ENCODE measurements at places on chromosomes 1 and 21.

GRCh38 chr1:94236013-94236491 is 1.3 kb downstream of the ARHGAP29 start:
- no peak for DNase-seq

DNA sequence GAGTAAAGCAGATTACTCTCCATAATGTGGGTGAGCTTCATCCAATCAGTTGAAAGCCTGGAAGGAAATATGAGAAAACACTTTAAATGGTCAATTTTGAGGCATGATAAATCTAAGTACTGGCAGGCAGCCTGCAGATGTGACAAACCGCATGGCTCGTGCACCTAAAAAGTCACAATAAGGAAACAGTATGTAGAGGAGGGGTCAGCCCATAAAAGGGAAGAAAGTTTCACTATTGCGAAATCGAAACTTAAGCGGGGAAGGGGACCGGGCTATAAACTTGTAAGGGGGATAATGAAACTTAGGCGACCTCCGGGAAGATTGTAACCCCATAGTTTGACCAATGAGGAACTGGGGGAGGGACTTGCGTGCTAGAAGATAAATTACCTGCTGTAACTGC is 109.8 kb downstream of the PLPPR4 start:
- DNase-seq = no peak

- no peak for DNase-seq
Observed at GRCh38 chr1:168050307-168050706, 86.4 kb downstream of the GPR161 start.

GRCh38 chr1:65812065-65812464 is 19.4 kb downstream of the PDE4B start:
- DNase-seq = peak; percentile 41

DNA sequence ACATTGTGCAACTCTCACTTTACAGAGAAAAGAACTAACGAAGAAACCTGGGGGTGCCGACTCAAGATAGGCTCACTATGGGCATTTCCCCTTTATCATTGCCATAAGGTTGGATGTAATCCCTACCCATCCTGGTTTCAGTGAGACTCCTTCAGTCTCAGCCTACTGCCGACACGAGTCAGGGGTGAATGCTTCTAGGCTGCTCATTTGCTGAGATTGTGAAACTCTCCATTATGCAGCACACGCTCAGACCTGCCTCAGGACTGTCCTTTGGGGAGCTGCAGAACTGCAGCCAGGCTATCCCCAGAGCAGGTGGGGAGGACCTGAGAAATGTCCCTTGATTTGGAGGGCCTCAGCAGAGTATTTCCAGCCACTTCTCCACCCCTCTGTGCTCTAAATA is 22.2 kb downstream of the TSHB start:
- no peak for DNase-seq

DNA sequence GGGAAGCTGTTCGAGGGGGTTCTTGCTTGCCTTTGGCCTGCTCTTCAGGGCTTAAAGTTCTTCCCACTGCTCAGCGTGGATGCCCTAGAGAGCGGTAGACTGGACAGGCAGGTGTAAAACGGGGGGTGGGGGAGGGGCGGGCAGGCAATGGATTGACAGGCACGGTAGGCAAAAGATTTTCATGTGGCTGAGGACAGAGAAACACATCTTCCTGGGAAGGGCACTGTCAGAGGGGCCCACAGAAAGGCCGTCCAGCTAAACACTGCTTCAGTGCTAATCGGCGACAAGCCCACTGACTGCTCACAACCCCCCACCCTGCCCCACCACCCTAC is 412 bp downstream of the ABCA4 start:
- DNase-seq = no peak

GRCh38 chr1:211381481-211382181 is 55.0 kb downstream of the TRAF5 start:
- no peak for DNase-seq

DNA sequence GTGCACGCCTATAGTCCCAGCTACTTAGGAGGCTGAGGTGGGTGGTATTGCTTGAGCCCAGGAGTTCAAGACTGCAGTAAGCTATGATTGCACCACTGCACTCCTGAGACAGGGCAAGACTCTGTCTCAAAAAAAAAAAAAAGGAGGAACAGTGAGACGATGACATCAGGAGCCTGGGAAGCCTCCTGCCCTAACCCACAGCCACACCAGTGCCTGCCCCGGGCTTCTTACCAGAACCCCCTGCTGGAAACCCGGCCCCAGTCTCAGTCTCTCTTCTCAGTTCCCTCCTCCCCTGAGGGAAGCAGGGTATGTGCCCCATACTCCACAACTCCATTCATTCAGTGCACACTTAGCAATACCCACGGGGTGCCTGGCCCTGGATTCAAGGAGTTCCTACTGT is 9.1 kb downstream of the COL8A2 start:
- no peak for DNase-seq

DNA sequence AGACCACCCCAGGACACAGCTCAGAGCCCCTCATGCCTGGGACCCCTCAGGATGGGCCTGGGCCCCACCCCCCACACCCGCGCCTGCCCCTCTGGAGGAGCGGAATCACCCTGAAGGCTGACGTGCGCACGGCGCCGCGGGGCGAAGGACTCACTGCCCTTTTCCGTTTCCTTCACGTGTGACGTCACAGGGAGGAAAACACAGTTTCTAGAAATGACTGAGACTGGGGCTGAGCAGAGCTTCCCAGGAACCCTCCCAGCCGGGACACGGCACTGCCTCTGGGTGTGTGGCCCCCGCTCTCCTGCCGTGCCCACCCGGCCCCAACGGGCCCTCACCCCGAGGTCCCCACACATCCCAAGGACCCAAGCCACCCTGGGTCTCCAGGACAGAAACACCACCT is 5.4 kb upstream of the TNFRSF4 start:
- DNase-seq = no peak

GRCh38 chr1:71561206-71561605 is 480.4 kb upstream of the ZRANB2 start:
- DNase-seq = no peak

- DNase-seq = peak; percentile 82
Observed at GRCh38 chr1:153565529-153566374, at the start of gene S100A2. S100A2 (minus strand) TSS chr1:153565844; CDS start chr1:153563877, 1,967 bp downstream.

GRCh38 chr21:35046263-35046624 is 2.9 kb downstream of the RUNX1 start:
- no peak for DNase-seq

GRCh38 chr1:176466514-176466913 is 3.5 kb downstream of the PAPPA2 start:
- DNase-seq = no peak

GRCh38 chr1:118692143-118692542 is 296.0 kb downstream of the TBX15 start:
- DNase-seq = no peak

DNA sequence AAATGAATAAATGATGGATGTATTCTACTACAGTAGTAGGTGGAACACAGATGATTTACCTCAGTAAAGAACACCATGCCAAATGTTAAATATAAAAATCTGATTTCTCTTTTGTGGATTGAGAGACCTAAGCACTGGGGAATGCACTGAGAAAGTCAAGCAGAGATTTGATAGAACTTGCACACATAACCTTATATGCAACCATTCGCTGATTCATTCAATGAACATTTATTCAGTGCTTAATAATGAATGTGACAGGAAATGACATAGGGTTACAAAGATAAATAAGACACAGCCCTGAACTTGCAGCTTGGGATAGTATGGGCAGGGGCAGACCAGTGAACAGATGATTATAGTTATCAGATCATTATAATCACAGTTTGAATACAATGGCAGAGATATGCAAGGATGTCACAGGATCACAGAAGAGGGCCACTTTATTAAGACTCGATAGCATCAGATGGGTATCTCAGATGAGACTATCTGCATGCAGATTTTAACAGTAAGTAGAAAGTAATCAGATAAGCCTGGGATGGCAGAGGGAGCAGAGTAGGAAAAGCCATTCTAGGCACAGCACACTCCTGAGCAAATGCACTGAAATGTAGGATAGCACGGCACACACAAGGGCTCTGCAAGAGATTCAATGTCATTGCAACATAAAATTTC is 169.4 kb downstream of the ASTN1 start:
- DNase-seq = no peak

GRCh38 chr1:218945050-218945449 is 228.6 kb upstream of the LYPLAL1 start:
- DNase-seq = no peak

DNA sequence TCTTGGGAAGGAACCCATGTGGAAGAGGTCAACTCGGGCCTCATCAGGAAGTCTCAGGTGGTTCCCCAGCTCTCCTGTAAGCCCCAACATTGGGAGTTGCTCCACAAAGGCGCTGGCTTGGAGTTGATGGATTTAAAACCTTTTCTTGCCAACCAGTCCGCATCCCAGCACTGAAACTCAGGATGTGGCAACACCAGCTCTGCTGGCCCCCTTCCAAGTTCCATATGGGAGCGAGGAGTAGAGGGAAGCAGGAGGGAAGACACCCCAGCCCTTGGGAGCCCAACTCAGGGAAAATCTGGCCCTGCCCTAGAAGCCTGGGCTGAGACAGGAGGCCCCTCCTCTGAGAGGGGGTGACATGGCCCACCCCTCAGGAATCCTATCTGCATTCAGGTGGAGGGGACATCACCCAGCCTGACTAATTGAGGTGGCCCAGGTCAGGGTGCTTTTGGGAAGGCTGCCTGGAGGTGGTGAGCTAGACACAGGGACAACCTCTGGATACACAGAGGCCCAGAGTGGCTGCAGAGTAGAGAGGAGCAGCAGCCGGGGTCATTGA is 33.1 kb upstream of the DMBX1 start:
- DNase-seq = no peak

- no peak for DNase-seq
Observed at GRCh38 chr1:206905295-206906164, 8.3 kb downstream of the IL24 start.

GRCh38 chr1:26666855-26667254 is 29.0 kb upstream of the ARID1A start:
- DNase-seq = no peak

- no peak for DNase-seq
Observed at GRCh38 chr1:217617126-217617525, 13.8 kb downstream of the GPATCH2 start.

DNA sequence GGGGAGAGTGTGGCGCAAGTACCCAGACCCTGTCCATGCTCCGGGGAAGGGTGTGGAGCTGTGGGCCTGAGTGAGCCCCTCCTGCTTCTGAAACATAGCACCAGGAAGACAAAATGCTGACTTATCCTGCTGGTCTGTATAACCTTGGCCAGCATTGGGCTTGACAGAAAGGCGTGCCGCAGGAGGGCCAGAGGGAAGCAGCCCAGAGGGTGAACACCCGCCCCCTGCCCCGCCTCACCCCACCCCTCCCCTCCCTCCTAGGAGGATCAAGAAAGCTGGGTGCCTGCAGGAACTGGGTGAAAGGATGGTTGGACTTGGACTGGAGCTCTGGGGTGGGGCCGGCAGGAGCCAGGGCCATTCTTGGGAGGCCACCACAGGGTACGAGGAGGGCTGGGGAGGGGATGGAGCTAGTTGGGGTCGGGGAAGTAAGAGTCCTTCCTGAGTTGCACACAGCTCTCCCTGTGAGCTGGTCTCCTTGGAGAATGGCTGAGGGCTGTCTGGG is 27.1 kb downstream of the PTPRF start:
- DNase-seq = no peak

DNA sequence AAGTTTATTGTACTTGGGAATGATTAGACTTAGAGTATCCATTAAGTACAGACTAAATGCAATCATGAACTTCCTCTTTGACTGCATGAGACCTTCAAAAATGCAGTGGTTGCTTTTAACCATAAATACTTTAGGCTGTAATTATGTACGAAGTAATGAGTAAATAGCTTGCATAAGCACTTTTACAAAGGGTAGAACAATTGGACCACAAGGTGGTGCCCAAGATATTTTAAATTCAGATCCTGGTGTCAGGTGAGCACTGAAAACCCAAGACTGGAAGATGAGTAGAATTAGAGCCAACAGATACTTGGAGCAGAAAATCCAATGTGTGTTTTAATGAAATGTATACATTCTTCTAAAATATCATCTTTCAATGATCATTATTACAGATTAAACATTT is 43.4 kb upstream of the RHOU start:
- no peak for DNase-seq

DNA sequence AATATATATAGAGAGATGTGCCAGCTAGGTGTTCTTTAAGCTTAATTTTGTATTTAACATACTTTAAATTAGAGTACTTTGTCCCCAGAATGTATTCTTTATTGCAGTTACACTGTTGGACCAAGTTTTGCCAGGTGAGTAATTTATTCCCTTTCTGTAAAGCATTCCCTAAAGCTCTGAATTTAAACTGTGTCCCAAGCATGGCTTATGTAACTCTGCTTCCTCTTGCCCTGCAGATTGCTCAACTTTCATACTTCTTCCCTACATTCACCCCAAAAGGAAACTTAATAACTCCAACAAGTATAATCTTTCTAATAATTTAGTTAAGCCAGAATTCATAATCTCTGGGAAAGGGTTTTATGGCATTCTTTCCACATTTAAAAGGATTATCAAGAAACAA is 5.6 kb downstream of the LYPLAL1 start:
- DNase-seq = no peak

- no peak for DNase-seq
Observed at GRCh38 chr1:166128195-166128594, 38.6 kb downstream of the FAM78B start.

GRCh38 chr1:245313576-245313975 is 158.8 kb downstream of the KIF26B start:
- no peak for DNase-seq

DNA sequence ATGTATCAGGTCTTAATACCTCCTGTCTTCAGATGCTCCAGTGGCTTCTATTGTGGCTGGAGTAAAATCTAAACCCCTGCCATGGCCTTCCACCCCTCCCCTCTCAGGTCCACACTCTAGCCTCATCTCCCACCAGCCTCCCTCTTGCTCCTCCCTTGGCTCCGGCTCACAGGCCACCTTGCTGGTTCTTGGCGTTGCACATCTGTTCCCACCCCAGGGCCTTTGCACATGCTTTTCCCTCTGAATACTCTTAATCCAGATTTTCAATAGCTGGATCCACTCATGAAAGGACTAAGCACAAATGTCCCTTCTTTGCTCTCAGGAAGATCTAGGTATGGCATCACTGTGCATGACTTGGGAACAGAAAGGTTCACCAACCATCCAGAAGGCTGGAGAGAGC is 415.4 kb upstream of the VAMP3 start:
- no peak for DNase-seq

GRCh38 chr1:196590012-196590708 is 18.1 kb downstream of the KCNT2 start:
- no peak for DNase-seq

GRCh38 chr1:63101336-63101735 is 221.0 kb upstream of the FOXD3 start:
- no peak for DNase-seq

GRCh38 chr1:4638345-4638729 is 16.1 kb upstream of the AJAP1 start:
- no peak for DNase-seq

DNA sequence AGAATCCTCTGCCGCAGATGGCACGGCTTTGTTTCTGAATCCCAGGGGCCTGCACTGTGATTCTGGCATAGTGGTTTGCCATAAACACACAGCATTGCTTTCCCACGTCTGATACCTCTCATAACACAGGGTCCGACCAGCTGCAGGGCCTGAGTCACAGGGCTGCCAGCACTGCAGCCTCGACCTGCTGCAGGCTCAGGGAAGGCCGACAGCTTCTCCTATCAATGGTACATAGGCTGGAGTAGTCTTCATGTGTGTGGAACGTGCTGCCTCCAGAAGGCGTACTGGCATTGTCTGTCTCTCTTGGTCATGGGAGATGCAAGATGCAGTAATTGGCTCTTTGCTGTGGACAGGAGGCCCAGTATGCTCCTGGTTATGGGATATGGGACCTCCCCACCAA is 53.5 kb upstream of the PDE9A start:
- DNase-seq = no peak

GRCh38 chr1:93662481-93663207 is 19.0 kb downstream of the BCAR3 start:
- no peak for DNase-seq

- no peak for DNase-seq
Observed at GRCh38 chr1:206586501-206587445, 25.5 kb downstream of the EIF2D start.

Measured in AG09319 (cell line).